Natural killer cell (primary cell): ENCODE measurements at places on chromosomes 16 and 17. TPM values are rescaled to one million over a fixed set of nuclear protein-coding genes. Genes with fewer than 3 reads are reported as not detected.
A peak's percentile ranks its signal among the peaks of the same experiment; 100 is the strongest.

Gene MGAT5B
- not detected for total RNA-seq

DNA sequence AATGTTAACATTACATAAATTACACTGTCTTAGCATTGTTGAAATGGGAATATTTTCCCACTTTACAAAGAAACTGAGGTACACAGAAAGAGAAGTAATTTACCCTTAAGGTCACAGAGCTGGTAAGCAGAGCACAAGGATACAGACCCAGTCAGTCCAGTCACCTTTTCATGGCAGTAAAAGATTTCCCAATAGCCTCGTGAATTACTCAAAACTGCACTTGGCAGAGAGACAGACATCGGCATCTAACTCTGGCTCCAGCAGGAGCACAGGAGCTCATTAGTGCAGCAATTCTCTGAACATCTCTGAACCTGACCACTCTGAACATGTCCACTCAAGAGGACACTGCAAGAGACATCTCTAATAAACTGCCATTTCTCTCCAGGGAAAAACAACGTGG, 3.1 kb downstream of the TEX2 start:
- H3K4me1 ChIP-seq = peaks cover 20% of the 10 kb centered on the region
- H3K36me3 ChIP-seq = no peaks in the 10 kb centered on the region
- no peak overlapping the region for H3K27ac ChIP-seq
- no peaks in the 10 kb centered on the region for H3K27me3 ChIP-seq
- DNase-seq = no peak
- H3K4me3 ChIP-seq = no peak overlapping the region

- H3K36me3 ChIP-seq = peaks cover 30% of the 10 kb centered on the region
- peaks cover 49% of the 10 kb centered on the region for H3K4me1 ChIP-seq
- no peak for DNase-seq
- no peak overlapping the region for H3K27ac ChIP-seq
- H3K27me3 ChIP-seq = no peaks in the 10 kb centered on the region
These were observed 2.8 kb downstream of the HAPSTR1 start for GRCh38 chr16:9094011-9094846.

GRCh38 chr17:29560316-29560715, 6.5 kb downstream of the ABHD15 start:
- DNase-seq = no peak
- H3K36me3 ChIP-seq = peaks cover 6% of the 10 kb centered on the region
- no peak overlapping the region for H3K27ac ChIP-seq
- peaks cover 61% of the 10 kb centered on the region for H3K4me1 ChIP-seq

DNA sequence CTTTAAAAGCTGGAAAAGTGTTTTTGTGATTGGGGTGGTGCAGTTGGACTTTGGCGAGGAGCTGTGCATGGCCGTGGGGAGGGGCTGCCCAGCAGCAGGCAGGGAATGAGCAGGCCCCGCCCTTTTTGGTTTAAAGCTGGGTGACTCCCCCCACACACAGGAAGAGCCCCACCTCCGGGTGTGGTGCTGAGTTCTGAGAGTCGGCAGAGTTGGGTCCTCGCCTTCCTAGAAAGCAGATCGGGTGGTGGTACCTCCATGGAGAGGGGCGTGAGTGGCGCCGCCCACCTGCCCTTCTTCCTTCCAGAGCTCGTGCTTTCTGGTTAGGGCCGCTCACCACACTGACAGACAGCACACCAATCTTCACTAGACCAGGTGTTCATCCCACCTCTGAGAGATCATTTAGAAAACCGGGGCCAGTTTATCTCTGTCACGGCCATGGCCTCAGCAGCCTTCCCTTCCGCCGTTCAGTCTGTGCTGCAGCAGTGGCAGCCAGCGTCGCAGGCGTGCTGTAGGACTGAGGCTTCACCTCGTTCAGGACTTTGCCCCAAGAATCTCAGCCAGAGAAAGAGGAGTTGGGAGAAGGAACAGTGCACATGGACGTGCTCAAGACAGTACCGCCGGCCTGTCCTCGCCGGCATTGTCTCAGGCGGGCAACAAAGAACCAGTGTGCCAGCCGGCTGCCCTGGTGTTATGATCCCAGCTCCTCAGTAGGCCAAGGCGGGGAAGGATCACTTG, 144.0 kb upstream of the CHMP6 start:
- peak overlapping the region; percentile 60 for H3K27ac ChIP-seq
- H3K27me3 ChIP-seq = no peaks in the 10 kb centered on the region
- H3K4me1 ChIP-seq = peaks cover 36% of the 10 kb centered on the region
- no peak overlapping the region for H3K4me3 ChIP-seq

DNA sequence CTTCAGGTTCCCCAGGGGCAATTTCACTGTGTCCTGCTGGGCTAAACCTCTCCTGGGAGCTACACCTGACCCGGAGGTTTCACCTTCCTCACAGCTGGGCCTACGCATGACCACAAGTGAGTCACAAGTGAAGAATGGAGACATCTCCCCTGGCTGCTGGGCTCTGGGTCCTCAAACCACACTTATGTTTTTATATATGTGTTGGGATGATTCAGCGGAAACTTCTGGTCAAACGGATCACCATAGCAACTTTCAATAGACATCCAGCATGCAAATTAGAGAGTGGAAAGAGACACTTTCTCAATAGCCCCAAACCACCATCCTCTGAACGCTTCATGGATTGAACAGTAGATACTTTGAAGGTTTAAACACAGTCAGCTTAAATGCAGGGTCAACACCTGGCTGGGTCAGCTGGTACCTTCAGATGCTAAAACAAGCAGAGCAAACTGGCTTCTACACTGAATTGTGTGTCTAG, 28.0 kb upstream of the MAF start:
- peaks cover 14% of the 10 kb centered on the region for H3K4me1 ChIP-seq
- H3K27me3 ChIP-seq = no peaks in the 10 kb centered on the region
- H3K27ac ChIP-seq = no peak overlapping the region
- H3K36me3 ChIP-seq = no peaks in the 10 kb centered on the region
- peak; percentile 37 for DNase-seq
- no peak overlapping the region for H3K4me3 ChIP-seq

- no peaks in the 10 kb centered on the region for H3K36me3 ChIP-seq
- H3K27me3 ChIP-seq = no peaks in the 10 kb centered on the region
- no peak overlapping the region for H3K27ac ChIP-seq
- H3K4me3 ChIP-seq = no peak overlapping the region
- no peak for DNase-seq
- peaks cover 20% of the 10 kb centered on the region for H3K4me1 ChIP-seq
These were observed 7.8 kb upstream of the MLLT6 start for GRCh38 chr17:38697061-38697820.

DNA sequence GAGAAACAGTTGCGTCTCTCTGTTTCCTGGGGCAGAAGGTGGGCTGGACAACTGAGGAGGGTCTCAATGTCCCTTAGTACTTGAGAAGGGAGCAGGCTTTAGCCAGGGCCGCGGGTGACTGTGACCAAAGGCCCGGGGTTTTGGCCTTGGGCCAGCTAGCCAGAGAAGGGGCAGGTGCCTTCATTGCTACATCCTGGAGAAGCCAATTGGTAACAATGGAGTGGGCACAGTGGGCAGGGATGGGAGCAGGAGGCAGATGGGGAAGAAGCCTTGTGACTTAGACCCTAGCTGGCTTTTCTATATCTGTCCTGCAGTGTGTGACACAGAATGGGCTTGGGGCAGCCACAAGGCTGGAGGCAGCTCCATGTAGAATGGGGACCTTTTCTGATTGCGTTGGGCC, 46.0 kb downstream of the CLEC16A start:
- no peaks in the 10 kb centered on the region for H3K27me3 ChIP-seq
- peaks cover 18% of the 10 kb centered on the region for H3K36me3 ChIP-seq
- no peak overlapping the region for H3K4me3 ChIP-seq
